ENCODE measurements at places on chromosomes 16 and 17.

GRCh38 chr17:54948380-54948779 lies 20.1 kb downstream of the COX11 start:
- DNase-seq: no peak

DNA sequence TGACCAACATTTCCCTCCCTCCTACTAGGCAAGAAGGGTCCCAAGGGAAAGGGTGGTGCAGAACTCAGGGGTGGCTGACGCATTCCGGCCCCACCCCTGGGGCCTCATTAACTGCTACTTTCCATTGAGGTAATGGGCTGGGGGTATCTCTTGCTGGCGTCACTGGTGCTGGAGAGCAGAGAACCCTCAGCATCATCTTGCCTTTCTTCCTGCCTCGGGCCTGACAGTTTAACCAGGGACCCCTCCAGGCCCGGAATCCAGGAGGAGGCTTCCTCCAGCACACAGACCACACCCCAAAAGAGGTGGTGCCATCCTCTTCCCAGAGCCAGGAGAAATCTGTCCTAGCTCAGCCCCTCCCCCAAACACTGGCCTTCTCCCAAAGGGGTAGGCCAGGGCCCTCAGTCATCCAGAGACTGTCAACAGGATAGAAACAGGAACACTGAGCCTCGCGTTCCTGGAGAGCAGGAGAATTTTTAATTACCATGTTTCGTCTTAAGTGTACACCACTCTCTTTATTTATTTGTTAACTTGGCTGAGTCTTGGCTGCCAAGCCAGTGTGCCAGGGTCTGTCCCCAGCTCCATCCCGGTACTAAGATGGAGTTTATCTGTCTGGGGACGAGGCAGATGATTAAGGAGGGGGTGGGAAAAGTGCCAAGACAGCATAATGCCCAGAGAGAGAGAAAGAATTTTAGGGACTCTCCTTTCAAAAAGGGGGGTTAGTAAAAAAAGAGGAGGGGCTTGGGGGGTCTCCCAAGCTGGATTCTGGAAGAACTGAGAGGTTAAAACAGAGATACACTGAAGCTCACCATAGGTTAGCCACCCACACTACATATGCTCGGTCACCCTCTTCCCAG lies 5.1 kb downstream of the ETV4 start:
- no peak for DNase-seq

- no peak for DNase-seq
Measured at GRCh38 chr17:27578718-27579085, 52.3 kb upstream of the LGALS9 start.

DNA sequence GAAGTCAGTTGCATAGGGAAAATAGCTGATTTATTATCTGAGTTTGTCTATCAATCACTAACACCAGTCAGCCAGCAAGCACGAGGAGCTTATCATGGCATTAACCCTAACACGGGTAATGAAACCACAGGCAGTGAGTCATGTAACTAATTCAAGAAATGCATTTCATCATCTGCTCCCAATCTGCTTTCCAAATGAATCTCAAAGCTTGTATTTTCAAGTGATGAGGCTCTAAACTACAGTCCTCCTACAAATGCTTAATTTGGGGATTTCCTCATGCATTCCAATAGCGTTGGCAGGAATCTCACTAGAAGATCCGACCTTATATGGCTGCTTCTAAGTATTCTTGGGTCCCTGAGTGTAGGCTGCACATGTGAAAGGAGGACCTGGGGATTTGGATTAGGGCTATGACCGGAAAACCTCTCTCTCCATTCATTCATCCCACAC lies 118.4 kb upstream of the HSBP1 start:
- DNase-seq: no peak

GRCh38 chr16:4372578-4373355 lies 1.1 kb downstream of the VASN start:
- no peak for DNase-seq

DNA sequence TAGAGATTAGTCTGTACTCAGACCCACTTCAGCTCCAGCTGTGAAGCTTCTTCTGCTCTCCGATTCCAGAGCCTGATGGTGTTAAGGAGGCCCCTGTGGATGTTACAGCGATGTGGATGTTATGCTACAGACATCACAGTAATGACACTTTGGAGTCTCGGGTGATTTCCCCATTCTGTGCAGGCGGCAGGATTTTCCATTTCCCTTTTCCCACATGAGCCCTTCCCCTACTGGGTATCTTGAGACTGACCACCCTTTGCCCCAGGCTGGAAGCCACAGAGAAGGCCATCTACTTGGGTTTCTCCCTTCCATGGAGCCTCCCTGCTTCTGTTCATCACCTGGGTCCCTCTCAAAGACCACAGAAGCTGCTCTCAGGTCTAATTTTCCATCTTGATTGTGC lies 78.3 kb downstream of the KCNJ12 start:
- DNase-seq: peak; percentile 6

DNA sequence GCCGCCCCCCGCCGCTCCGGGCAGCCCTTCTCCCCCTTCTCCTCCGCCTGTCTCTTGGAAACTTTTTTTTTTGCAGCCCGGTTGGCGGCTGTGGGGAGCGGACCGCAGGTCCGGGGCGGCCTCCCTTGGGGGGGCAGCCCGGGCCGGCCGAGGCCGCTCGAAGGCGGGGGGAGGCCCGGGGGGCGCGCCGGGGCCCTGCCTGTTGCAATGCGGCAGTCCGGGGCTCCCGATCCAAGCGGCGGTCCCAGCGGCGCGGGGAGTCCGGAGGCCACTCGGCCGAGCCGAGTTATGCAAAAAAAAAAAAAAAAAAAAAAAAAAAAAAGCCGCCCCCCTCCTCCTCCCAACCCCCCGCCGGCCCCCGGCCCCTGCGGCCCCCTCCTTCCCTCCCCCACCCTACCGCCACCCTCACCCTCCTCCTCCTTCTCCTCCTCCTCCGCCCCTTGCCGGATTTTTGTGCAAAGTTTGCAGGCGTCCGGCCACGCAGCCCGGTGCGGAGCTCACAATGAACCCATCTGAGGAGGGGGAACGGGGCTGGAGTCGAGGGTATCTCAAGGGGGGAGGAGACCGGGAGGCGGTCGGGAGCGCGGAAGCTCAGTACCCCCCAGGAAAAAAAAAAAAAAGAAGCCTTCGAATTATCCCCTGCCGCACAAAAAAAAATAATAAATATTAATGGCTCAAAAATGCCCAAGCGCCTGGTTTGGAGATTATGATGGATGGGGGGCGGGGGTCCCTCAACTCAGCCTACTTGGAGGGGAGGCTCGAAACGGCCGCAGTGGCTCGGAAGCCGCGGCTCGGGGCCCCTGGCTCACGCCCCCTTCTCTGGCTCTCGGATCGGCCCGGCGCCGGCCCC lies at the start of gene ZNF423:
Gene ZNF423, minus strand, starts transcription at position 291 of the 850 bp plus-strand sequence. CDS start 338 bp downstream, outside the sequence.
- no peak for DNase-seq

DNA sequence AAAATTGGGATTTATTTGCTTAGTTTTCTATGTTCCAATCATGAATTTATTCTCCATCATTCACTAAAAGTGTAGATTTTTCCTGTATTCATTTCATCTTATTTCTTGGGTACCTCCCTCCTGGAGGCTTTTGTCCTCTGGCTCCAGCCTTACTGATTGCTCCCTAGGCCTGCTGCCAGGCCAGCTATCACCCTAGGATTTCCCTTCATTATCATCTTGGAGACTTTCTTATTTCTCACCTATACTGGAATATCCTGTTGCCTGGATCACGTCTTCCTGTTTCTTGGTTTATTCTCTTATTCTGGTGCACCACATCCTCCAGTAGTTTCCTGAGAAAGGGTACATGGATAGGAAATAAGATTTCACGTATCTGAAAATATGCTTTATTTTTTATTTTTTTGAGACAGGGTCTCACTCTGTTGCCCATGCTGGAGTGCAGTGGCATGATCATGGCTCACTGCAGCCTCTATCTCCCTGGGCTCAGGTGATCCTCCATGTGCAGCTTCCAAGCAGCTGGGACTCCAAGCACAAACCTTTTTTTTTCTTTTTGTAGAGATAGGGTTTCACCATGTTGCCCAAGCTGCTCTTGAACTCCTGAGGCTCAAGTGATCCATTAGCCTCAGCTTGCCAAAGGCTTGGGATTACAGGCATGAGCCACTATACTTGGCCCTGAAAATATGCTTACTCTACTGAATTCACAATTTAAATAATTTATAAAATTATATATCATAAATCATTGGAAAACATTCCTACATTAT lies 13.3 kb upstream of the KPNB1 start:
- DNase-seq: no peak

DNA sequence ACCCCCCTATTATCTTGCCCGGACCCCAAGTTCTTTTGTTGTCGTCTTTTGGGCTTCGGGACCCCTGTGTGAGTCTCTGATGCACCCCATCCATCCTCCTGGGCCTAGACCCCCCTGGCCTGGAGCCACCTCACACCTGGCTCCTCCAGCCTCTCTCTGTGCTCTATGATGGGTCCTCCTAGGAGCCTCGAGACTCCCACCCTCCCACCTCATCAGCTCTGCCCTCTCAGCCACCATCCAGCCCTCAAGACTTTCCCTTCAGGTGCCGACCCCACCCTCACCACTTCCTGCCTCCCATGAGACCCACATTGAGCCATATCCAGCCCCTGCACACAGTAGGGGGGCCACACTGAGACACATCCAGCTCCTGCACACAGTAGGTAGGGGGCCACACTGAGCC lies 8.7 kb upstream of the ATP2A3 start:
- no peak for DNase-seq

- no peak for DNase-seq
Measured at GRCh38 chr17:50710650-50711049, 2.9 kb upstream of the ANKRD40 start.

DNA sequence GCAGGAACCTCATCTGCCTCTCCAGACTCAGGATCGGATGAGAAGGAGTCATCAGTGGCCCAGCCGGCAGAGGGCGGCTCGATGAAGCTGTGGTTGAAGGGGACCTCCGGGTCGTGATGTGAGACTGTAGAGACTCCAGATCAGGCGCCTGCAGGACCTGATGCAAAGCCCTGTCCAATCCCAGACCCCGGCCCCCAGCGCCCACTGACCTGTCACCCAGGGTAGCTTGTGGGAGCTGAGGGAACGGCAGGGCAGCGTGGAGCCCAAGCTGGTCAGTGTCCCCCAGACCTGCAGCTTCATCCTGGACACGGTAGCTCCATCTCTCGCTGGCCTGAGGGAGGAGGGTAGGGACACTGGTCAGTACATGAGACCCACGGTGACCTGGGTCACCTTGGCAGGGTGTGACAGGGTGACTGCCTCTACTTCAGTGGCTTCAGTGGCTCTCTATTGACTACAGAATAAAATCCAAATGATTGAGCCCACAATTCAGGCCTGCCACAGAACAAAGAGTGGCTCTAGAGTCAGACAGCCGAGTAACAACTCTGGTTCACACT lies 8.2 kb upstream of the SLC43A2 start:
- DNase-seq: no peak

DNA sequence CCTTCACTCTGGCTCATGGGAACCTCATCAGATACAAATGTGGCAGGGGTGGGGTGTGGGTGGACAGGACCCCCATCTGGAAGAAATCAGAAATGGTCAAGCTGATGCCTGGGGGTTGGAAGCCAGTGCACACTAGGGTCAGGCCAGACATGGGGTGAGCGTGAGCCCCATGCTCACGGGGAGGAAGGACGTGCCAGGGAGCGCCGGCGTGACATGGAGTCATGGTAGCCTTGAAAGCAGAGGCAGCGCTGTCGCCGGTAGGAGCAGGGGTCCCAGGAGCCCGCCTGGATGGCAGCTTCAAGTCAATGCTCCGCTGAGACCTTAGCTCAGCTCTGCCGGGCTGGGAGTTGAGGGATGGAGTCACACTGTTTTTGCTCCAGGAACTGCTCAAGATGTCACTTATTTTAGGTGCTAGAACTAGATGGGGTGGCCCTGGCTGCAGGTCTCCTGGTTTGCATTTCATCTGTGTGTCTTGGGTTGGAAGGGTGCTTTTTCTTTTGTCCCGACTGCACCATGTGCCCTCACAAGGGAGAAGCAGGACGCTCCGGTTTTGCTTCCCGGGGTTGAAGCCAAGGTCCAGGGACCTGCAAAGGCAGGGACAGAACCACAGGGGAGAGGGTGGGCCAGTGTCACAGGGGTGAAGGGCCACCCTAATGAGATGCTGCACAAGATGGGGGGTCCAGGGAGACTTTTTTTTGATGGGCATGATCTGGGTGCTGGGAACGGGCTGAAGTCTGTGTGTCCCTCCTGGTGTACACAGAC lies 51.4 kb downstream of the USP22 start:
- no peak for DNase-seq

DNA sequence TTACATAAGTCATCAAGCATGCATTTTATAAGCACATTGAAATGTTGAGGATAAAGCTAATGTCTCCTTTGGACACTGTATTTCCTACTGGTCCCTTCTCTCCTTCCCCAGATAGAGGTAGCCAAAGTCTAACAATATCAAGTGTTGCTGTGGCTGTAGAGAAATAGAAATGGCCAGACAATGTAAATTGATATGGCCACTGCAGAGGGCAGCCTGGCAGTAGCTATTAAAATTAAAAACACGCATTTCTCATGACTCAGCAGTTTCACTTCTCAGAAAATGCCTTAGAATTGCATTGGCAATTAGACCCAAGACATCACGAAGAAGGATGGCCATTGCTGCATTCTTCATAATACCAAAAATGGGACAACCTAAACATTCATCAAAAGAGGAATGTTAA lies 46.8 kb upstream of the MRTFB start:
- DNase-seq: no peak

DNA sequence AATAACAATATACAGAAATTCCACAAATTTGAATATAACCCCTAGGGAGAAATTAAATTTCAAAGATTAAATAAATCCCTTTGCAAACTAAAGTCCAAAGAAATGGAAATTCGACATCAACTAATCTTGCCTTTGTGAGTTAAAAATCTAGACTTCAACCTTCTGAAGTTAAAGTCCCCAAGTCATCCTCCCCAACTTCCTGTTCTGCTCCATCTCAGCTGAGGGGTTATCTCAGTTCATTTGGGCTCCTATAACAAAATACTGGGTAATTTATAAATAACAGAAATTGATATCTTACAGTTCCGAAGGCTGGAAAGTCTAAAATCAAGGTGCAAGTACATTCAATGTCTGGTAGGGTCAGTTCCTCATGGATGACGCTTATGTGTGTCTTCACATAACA lies 22.8 kb upstream of the KDM6B start:
- DNase-seq: no peak

GRCh38 chr17:50483266-50483665 lies 4.6 kb downstream of the RSAD1 start:
- DNase-seq: no peak

GRCh38 chr17:77796176-77796860 lies 162.2 kb upstream of the TNRC6C start:
- DNase-seq: no peak

DNA sequence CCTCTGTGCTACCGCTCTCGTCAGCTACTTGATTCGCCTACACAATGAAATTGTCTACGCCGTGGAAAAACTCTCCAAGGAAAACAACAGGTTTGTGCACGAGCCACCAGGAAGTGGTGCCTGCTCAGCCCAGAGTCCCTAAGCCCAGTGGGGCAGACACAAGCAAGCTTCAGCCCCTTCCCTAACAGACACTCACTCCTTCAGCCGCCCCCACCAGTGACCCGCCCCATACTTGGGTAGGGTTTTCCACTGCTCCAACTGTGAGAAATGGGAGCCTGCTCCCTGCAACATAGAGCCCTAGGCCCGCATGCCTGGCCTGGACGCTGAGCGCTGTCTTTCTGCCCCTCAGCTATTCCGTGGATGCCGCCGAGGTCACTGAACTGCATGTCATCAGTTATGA lies 28.6 kb upstream of the ENDOV start:
- DNase-seq: no peak

GRCh38 chr17:1478418-1478817 lies 14.1 kb downstream of the MYO1C start:
- DNase-seq: no peak

Data from NCI-H524 treated with DMSO at 0.1 percent for 48 hours (cell line).